ENCODE measurements at places on chromosomes 1 and 21.
A peak's percentile ranks its signal among the peaks of the same experiment; 100 is the strongest.

DNA sequence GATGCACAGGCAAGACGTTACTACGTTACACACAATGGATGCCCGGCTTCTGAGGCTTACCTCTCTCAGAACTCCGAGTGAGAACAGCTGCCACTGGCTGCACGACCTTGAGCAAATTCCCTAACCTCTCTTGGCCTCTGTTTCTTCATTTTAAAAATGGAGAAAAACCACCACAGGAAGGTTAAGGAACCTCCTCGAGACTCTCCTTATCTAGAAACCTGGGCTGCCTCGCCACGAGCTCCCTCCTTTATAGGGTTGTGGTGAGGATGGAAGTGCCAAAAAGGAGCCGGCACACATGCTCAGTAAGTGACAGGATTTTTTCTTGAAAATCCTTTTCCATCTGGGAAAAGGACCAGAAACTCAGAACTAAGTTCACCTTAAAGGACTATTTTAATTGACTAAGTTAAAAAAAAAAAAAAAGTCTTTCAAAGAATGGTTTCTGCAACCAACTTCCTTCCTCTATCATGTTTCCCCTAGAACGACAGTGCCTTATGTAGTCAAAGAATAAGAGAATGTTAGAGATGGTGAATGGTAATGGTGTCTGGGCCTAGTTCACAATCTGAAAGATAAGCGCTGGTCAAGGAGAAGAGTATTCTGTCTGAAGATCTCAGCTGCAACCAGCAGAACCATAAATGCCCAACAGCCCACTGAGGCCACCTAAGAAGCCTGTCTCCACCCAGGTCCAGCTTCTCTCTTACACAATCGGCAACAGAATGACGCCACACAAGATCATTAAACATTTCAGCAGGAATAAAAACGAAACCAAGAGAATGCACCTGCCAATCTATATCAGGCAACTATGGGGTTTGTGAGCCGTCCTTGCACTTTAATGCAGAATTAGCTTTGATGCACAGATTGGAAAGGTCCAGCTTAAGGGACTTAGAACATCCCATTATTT, 64.9 kb downstream of the SLC45A1 start:
- no peak for DNase-seq

DNA sequence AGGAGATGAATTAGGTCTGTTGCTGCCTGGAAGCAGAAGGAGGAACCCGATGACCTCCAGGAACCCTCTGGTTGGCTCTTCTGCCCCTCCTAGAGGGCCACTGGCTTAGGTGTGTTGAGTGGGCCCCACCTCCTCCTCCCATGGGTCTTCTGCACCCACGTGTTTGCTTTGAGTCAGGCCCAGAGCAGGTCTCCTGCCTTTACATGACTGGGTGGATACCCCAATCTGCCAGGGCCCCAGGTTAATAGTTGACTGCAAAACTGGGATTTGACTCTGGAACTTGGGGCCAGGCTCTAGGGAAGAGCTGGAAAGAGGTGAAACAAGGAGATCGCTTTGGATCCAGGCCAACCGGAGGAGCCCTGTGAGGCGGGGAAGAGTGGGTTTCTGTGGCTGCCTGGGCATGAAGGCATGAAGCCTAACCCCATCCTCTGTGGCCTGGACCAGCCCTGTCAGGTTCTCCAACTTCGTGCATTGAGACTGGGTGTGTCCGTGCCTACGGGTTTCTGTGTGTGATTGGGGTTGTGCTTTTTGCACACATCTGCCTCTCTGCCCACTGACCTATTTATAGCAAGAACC, 7.8 kb upstream of the LAD1 start:
- no peak for DNase-seq

GRCh38 chr1:112387807-112388206, 8.2 kb upstream of the CTTNBP2NL start:
- no peak for DNase-seq

DNA sequence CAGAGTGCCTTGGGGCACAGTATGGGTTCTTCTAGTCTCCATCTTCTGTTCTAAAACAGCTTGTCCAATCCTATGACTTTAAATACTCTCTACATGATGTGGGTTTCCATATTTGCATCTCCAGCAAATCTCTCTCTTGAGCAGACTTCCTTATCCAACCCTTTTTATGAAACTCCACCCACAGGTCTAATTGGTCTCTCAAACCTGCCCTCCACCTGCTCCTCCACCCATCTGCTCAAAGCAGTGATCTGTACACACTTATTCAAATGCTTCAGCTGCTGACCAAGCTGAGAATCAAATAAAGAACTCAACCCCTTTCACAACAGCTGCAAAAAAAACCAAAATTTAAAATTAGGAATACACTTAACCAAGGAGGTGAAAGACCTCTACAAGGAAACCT, 11.5 kb downstream of the MCOLN2 start:
- DNase-seq: no peak

GRCh38 chr1:234602334-234603220, 7.4 kb downstream of the IRF2BP2 start:
- DNase-seq: peak; percentile 75

GRCh38 chr21:34093083-34093482, 19.7 kb downstream of the MRPS6 start:
- no peak for DNase-seq

DNA sequence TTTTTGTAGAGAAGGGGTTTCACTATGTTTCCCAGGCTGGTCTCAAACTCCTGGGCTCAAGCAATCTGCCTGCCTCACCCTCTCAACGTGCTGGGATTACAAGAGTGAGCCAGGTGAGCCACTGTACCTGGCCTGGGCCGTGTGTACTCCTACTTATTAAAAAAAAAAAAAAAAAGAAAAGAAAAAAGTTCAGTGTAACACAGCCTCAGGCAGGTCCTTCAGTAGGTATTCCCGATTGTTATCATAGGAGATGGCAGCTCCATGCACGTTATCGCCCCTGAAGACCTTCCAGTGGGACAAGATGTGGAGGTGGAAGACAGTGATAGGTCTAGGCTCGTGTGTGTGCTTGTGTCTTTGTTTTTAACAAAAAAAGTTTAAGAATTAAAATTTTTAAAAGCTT, 3.3 kb downstream of the ECHDC2 start:
- no peak for DNase-seq

GRCh38 chr21:44931137-44931500, 8.7 kb upstream of the SLX9 start:
- DNase-seq: no peak

GRCh38 chr21:25494804-25495203, 112.5 kb downstream of the MRPL39 start:
- DNase-seq: no peak

GRCh38 chr1:117025568-117025967, 24.0 kb downstream of the CD101 start:
- DNase-seq: no peak

DNA sequence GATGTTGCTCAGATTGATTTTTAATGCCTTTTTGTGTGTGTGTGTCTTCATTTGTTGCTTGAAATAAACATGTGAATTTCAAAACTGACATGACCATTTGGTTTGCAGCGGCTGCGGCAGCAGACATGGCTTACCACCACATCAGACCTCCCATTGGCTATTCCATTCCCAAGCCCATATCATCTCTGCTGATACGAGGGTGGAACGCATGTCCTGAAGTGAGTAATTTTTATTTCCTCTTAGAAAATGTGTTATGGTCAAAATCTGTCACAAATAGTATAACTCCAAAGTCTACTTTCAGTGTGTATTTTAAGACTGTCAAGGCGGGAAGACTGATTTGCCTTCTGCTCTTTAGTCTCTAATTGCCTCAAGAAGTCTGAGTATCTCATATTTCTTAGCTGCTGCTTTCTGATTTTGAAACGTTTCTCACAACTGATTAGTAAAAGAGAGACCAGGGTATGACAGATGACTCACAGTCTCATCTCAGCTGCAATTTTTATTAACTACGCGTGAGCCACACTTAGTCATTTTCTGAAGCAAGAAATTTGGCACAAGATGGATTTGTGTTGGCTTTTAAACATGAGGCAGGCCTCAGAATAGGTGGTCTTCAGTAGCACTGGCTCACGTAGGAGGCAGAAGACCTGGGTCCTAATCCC, 49.0 kb downstream of the LRRC53 start:
- no peak for DNase-seq

GRCh38 chr1:197096137-197096536, 29.1 kb upstream of the F13B start:
- DNase-seq: no peak

DNA sequence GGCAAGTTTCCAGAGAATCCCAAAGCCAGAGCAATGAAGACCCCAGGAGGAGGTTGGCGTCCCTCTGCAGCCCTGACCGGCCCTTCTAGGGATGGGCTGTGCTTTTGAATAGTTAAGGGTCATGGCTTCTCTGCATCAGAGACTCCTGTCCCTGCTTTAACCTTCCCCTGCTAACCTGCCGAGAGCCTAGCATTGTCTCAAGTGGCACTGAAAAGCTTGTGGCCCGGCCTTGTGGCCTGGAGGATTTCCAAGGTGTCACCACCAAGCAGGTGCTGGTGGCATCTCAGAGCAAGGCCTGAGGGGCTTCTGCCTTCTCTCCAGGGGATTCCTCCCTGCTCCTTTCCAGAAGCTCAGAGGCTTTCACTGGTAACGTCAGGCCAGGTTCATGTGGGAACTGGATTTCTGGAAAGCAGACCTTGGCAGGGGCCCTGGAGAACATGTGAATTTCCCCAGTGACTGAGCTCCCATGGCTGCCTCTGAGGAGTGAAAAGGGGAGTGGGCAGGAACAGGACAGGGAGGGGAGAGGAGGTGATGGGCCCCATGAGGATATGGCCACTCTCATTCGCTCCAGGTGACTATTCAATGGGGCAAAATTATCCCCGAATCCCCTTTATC, 409.9 kb downstream of the PTPRU start:
- no peak for DNase-seq

DNA sequence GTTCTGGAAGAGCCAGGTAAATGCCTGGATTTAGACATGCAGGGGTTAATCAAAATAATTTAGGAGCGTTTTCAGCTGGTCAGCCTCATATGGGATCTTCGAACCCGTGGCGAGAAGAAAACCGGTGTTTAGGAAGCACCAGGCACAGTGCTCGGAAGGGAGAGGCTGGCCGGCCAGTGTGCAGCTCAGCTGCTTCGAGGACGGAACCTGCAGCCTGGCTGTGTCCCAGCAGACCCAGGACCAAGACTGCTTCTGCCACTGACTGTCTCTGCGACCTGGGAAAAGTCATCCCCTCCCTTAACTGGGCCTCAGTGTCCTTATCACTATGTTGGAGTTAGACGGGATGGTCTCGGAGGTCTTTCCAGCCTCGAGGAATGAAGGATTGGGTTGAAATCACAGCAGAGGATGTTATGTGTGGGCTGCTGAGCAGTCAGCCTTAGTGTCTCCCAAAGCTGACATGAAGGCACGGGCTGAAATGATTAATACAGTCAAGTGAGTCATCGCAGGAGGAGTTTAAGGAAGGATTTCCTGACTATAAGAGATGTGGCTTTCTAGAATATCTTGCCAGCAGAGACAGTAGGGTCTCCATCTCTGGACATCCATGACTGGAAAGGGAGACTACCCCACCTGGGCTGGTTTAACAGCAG, 20.8 kb downstream of the PPFIA4 start:
- no peak for DNase-seq

GRCh38 chr21:39900911-39901310, 33.7 kb downstream of the PCP4 start:
- no peak for DNase-seq

DNA sequence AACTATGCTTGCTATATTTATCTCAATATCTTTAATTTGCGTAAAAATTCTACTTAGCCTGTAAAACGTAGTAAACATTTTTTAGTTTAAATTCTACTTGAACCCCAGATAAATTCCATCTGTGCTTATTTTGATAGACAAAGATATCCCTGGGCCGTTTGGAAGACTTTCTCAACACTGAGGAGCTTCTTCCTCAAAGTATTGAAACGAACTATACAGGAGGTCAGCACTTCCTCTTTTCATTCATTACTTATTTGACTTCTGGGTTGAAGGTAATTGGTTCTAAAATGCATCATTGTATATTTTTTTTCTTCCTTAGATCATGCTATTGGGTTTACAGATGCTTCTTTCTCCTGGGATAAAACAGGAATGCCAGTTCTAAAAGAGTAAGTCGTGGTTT, 74.7 kb downstream of the HSPA13 start:
- no peak for DNase-seq

DNA sequence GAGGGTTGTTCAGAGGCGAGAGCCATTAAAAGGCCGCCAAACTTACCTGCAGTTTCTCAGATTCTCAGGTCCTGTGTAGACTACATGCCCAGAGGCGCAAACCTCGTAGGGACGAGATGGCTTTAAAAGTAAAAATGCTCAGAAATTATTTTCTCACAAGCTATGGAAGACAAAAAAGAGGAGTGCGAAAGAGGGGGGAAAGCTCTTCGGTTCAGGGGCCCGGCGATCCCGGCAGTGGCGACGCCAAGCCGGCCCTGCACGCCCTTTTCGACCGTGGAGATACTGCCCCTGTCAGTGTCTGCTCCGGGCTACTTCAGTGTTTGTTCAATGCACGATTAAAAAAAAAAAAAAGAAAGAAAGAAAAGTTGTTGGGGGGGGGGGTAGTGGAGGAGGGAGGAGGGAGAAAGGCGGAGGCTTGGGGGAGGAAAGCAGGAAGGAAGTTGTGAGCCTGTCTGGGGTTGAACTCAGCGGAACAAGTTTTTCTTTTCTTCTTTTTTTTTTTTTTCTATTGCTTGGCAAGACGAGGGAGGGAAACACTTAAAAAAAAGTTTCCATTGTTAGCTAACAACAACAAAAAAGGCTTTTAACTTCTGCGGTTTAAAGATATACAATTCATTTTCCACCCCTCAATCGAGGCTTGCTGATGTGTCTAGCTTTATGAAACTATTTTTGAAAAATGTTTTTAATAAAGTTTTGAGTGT, at the start of gene ITPKB:
TSS of gene ITPKB (minus strand) at position 288 of the 701 bp plus-strand sequence. CDS start 1,824 bp downstream, outside the sequence.
- DNase-seq: no peak

GRCh38 chr1:204960306-204961125, 82.5 kb upstream of the CNTN2 start:
- no peak for DNase-seq

DNA sequence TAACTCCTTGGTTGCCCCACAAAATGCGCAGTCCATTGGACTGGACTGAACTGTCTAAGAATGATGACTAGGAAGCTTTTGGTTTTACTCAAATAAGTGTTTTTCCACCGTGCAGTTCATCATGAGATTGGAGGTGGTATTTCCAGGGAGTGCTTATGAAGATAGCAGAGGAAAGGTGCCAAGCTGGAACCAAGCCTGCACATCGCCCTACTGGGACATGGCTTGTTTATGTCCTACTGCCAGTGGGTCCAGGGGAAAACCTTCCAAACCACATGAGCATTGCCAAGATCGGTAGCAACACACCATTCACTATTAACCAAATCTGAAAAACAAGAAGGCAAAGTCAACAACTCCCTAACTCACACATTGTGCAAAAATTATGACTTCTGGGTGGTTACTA, 54.7 kb upstream of the DSCAM start:
- DNase-seq: no peak

GRCh38 chr1:244231572-244232315, 180.7 kb downstream of the ZBTB18 start:
- peak; percentile 33 for DNase-seq

DNA sequence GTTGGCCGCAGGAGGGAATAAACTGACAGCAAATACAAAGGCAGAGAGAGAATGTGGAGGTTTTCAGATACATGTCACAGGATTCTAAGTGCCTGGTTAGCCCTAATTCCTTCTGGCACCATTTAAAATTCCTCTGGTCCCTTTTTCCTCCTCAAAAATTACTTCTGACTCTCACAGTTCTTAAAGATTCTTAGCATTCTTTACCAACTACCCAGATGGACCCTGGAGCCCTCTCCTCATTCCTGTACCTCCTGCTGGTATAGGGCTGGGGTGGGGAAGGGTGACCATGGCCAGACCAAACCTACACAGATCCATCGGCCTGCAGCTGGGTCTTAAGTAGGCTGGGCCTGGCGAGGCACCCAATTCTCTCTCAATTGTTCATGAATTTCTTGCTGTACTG, 7.2 kb downstream of the MKNK1 start:
- no peak for DNase-seq

- no peak for DNase-seq
Observed at GRCh38 chr1:226691247-226691646, 47.8 kb downstream of the ITPKB start.

All from SK-N-DZ (cell line).